Posterior cingulate gyrus (tissue), 11 donors: ENCODE measurements at places on chromosomes 11 and 22.

DNA sequence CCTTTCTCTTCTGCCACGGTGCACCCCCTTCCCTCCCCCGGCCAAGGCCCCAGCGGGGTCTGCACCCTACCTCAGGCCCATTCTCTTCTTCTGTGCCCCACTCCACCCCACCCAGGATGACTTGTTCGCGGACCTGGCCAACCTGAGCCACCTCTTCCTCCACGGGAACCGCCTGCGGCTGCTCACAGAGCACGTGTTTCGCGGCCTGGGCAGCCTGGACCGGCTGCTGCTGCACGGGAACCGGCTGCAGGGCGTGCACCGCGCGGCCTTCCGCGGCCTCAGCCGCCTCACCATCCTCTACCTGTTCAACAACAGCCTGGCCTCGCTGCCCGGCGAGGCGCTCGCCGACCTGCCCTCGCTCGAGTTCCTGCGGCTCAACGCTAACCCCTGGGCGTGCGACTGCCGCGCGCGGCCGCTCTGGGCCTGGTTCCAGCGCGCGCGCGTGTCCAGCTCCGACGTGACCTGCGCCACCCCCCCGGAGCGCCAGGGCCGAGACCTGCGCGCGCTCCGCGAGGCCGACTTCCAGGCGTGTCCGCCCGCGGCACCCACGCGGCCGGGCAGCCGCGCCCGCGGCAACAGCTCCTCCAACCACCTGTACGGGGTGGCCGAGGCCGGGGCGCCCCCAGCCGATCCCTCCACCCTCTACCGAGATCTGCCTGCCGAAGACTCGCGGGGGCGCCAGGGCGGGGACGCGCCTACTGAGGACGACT is 15.9 kb downstream of the RTN4RL2 start:
- no peak for DNase-seq

DNA sequence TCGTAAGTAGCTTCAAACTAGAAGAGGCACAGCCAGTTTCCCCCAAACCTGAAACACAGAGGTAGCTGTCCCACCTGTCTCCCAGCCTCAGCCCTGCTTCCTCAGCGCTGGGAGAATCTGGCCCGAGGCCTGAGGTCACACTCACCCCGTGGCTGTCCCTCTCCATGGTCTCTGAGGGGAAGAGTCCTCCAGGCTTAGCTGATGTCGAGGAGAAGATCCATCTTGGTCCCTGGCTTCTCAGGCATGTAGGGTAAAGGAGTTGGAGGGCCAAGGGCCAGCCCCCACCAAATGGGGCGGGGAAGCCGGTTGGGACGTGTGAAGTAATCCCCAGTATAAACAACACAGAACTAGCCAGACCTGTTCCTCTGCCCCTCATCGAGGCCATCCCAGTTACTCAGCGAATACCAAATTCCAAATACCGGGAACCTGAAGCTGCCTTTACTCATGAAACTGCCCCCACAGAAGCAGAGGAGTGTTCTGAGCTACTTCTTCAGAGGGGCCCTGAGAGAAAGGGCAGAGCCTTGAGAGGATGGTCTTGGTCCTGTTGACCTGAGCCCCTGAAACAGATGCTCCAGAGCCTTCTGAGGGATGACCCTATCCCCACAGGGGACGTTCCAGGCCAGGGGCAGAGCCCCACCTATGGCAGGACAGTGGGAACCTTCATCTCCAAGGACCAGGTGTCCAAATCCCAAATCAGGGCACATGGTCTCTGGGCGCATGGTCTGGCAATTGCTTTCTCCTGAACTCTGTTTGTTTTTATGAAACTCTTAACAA is at the start of gene TMPRSS13:
TSS of gene TMPRSS13 (minus strand) at position 261 of the 774 bp plus-strand sequence. CDS start at position 166, 95 bp downstream.
- no peak for DNase-seq

DNA sequence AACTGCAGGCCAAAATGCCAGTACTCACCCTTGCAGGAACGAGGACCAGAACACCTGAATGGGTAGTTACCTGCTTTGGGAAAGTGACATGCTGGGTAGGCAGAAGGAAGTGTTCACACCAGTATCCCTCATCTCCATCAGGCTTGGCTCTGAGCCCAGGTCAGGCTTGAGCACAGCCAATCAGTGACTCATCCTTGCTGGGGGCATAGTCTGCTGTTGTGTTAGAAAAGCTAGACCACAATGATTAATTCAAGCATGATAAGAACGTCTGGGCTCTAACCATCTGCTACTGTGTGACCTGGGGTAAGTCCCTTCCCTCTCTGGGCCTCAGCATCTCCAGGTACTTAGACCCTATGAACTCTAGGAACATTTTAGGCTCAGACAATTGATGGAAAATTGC is 450.4 kb downstream of the MIAT start:
- peak; percentile 83 for DNase-seq

- DNase-seq: peak; percentile 76
Measured at GRCh38 chr11:75325713-75326438, 25.6 kb downstream of the ARRB1 start.

GRCh38 chr11:65084598-65085375 is 765 bp downstream of the ZFPL1 start:
- DNase-seq: no peak

GRCh38 chr11:19474954-19475721 is 234.4 kb upstream of the E2F8 start:
- peak; percentile 60 for DNase-seq

GRCh38 chr11:118845369-118845768 is 38.3 kb upstream of the CXCR5 start:
- no peak for DNase-seq

DNA sequence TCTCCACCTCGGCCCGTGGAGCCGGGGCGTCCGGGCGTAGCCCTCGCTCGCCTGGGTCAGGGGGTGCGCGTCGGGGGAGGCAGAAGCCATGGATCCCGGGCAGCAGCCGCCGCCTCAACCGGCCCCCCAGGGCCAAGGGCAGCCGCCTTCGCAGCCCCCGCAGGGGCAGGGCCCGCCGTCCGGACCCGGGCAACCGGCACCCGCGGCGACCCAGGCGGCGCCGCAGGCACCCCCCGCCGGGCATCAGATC is 439 bp downstream of the YAP1 start:
- DNase-seq: no peak

DNA sequence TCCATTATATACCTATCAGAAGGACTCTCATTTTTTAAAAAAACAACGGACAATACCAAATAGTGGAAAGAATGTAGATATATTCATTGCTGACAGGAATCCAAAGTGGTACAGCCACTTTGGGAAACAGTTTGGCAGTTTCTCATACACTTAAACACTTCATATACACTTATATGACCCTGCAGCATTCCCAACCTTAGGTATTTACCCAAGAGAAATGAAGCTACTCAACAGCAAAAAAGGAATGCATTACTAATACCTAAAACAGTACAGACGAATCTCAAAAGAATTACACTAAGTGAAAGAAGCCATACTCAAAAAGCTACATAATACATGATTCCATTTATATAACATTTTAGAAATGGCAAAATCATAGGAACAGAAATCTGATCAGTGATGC is 51.5 kb downstream of the RBFOX2 start:
- no peak for DNase-seq

- DNase-seq: no peak
Measured at GRCh38 chr11:84140386-84141169, 854.4 kb upstream of the CCDC90B start.

GRCh38 chr22:46077669-46078099 is 72.6 kb upstream of the PPARA start:
- DNase-seq: peak; percentile 8

DNA sequence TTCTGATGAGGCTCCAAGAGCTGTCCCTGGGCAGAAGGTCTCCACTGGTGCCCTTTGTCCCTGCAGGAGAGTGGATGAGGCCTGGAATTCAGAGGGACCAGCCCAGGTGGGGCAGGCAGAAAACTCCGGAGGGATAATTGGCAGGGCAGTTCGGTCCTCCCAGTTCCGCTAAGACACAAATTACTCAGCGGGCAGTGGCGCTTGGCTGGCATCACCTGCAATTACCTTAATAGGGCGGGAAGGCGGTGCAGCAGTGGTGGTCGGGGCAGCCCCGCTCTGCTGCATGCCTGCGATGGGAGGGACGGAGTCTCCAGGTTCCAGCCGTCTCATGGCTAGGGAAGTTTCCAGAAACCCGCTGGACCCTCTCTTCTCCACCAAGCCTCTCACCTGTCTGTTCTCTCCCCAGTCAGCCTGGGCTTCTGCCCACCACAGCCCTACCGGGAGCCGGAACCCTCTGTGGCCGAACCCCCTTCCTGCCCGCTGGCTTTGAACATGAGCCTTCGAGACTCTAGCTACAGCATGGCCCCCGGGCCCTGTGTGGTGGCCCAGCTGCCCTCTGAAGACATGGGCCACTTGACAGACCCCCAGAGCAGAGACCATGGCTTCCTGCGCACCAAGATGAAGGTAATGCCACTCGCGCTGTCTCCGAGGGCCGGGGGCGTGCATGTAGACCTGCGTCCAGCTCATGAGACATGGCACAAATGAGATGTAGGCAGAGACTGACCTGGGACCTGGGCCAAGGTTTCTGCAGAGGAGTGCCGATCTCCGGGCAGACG is 7.0 kb downstream of the OVOL1 start:
- DNase-seq: no peak

- DNase-seq: no peak
Measured at GRCh38 chr22:27063406-27063805, 406.0 kb downstream of the MIAT start.

DNA sequence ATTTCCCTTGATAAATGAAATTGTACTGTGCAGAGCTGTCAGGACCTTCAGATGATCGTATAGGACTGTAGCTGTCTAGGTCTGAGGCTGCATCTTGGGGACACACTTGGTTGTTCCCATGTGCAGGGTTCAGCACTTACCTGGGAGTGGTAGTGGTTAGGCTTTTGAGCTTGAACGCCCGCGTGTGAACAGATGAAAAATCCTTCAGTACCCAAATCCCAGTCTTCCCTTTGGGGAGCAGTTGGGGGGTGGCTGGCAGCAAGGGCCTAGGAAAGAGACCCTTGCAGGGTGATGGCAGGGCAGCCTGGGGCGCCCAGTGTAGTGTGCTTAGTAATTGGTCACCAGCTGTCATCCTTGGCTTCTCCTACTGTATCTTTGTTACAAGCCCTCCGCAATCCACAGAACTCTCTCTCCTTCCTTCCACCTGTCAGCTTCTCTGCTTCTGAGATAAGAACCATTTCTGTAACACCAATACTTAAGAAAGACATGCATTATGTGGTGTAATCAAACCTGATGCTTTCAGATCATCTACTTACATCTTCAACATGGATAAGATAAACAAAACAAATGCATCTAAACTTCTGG is 64.6 kb downstream of the MORC2 start:
- no peak for DNase-seq

- DNase-seq: no peak
Measured at GRCh38 chr11:16195651-16196050, 160.7 kb downstream of the SOX6 start.

DNA sequence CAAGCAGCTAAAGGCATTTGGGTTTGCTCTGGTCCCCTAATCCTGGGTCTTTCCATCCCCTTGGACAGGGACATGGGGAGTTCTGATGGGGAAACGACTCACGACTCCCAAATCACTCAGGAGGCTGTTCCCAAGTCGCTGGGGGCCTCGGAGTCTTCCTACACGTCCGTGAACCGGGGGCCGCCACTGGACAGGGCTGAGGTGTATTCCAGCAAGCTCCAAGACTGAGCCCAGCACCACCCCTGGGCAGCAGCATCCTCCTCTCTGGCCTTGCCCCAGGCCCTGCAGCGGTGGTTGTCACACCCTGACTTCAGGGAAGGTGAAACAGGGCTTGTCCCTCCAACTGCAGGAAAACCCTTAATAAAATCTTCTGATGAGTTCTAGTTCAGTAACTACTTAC is 10.7 kb downstream of the UPK3A start:
- DNase-seq: no peak

- DNase-seq: no peak
Measured at GRCh38 chr22:47304191-47304831, 541.9 kb downstream of the TBC1D22A start.

DNA sequence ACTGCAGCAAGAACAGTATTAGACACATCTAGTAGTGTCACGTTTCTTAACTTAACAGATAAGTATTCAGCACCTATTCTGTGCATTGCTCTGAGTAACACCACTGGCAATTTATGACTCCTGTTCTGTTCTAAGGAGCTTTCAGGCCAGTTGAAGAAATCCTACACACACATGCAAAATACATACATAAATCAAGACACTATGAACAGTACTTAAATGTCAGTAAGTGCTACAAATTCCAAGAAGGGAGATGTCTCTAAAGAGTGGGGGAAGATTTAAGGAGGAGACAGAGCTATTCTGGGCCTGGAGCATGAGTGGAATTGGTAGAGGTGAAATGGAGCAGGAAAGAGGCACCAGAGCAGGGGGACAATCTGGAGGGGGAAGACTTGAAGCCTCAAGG is 46.2 kb upstream of the CLMP start:
- no peak for DNase-seq

DNA sequence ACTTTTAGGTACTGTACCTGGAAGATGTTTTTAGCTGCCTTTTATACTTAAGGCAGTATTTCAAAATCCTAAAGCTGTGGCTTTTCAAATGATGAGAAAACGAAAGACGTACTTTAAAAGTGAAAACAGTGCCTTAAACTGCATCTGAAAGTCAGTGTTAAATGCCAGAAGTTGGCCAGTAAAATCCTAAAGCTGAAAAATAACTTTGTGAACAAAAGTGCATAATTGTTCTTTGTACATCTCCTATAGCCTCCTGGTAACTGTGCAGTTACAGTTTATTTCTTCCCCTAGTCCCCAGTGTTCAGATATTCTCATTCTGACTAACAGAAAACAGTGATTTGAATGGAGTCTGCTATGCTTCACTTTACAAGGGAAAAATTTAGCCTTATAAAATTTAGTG is 6.8 kb downstream of the EED start:
- no peak for DNase-seq

DNA sequence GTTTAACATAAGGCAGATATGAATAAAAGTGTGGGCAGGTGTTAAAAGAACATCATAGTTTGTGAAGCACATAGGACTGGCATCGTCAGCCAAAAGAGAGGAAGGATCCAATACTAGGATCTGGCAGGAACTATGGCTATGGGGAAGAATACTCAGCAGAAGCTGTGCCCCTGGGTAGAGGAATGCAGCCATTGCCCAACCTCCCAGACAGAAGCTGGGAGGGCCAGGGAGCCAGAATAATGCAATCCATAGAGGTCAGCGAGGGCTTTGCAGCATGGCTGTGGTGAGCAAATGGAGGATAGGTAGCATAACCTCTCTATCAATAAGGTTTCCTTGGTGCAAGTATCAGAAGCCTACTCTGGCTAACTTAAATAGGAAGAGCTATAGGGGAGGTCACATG is 11.7 kb upstream of the CSTF3 start:
- DNase-seq: no peak

DNA sequence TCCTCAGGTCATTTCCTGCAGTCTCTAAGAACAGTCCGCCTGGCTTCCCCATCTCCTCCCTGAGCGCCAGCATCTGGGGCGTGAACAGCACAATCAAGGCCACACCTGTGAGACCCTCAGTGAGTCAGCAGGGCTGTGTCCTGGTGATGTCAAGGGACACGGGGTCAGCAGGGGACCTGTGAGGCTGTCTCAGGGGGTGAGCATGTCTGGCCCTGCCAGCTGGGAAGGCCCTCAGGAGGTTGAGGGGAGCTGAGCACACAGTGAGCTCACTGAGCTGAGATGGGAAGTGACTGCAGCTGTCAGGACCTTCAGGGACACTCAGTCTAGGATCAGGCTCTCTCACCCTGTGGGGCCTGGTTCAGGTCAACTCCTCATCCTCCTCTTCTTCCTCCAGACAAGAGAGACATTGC is 46.6 kb upstream of the VPREB1 start:
- DNase-seq: no peak
